ENCODE measurements at places on chromosomes 4 and X.

GRCh38 chr4:3524349-3524748, 7.9 kb downstream of the LRPAP1 start:
- DNase-seq, result no peak

DNA sequence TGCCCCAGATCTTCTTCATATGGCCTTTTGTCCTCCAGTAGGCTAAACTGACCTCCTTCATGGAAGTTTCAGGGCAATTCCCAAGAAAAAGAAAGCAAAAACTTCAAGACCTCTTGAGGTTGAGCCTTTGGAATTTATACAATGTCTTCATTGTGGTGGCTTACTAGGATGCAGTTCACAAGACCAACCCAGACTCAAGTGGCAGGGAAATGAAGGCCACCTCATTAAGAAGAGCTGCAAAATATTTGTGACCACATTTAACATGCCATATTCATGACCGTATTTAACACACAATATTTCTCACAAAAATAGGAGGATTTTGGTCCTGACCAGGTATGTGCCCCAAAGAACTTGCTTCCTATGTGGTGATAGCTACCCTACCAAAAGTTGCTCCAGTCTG, 605.5 kb upstream of the PITX2 start:
- no peak for DNase-seq

DNA sequence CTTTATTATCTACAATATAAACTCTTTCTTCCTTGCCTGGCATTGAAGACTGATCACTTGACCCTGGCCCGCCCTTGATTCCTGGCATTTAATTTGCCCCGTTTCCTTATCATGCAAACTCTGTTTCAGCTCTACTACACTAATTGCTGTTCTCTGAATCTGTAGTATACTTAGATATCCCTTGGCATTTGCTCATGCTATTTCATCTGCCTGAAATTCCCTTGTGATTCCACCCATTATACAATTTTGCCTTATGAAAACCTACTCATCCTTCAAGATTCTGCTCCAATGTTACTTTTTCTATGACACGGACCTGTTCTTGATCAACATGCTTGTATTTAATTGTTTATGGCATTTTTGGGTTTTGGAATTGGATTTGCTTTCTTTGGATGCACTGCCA, 459.9 kb upstream of the AMOT start:
- DNase-seq, result no peak

GRCh38 chr4:84470204-84470785, 28.8 kb downstream of the NKX6-1 start:
- no peak for DNase-seq

DNA sequence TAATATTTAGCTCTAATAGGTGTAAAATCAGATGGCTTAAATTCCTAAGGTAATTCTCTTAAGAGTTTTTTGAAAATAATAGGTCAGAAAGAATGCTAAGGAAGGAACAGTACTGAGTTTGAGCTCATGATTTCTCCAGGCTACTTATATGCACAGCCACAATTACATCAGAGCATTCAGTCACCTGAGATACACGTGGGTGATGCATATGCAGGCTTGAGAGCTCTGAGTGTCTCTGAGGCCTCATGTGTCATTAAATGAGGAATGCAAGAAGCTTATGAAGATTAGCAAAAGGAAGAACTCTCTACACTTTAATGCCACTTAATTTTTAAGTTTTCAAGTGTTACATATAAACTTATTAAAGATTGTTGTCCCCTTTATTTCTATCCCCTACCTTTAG, 124.0 kb upstream of the STIM2 start:
- DNase-seq, result no peak

GRCh38 chrX:38856670-38857265, 55.5 kb downstream of the MID1IP1 start:
- DNase-seq, result no peak

- DNase-seq, result no peak
Measured at GRCh38 chrX:115913575-115913974, 257.0 kb upstream of the AGTR2 start.

DNA sequence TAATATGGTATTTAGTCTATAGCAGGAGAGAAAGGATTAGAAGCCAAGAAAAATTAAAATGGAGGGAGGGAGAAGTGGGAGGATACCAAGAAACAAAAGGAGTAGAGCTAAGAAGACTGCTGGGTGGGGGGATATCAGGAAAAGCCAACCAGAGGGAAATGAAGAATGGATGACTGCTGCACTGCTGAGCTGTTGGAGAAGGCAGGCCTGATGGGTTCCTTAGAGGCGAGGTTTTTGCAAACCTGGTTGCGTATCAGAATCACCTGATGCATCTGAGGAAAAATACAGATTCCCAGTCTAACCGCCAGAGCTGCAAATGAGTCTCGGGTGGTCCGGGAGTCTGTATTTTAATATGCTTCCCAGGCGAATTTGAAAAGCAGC, 1.5 kb downstream of the PGRMC1 start:
- no peak for DNase-seq

GRCh38 chr4:165418073-165418472, 39.3 kb downstream of the CPE start:
- no peak for DNase-seq

- DNase-seq, result peak; percentile 37
Measured at GRCh38 chr4:71184195-71184781, 154.5 kb upstream of the SLC4A4 start.

DNA sequence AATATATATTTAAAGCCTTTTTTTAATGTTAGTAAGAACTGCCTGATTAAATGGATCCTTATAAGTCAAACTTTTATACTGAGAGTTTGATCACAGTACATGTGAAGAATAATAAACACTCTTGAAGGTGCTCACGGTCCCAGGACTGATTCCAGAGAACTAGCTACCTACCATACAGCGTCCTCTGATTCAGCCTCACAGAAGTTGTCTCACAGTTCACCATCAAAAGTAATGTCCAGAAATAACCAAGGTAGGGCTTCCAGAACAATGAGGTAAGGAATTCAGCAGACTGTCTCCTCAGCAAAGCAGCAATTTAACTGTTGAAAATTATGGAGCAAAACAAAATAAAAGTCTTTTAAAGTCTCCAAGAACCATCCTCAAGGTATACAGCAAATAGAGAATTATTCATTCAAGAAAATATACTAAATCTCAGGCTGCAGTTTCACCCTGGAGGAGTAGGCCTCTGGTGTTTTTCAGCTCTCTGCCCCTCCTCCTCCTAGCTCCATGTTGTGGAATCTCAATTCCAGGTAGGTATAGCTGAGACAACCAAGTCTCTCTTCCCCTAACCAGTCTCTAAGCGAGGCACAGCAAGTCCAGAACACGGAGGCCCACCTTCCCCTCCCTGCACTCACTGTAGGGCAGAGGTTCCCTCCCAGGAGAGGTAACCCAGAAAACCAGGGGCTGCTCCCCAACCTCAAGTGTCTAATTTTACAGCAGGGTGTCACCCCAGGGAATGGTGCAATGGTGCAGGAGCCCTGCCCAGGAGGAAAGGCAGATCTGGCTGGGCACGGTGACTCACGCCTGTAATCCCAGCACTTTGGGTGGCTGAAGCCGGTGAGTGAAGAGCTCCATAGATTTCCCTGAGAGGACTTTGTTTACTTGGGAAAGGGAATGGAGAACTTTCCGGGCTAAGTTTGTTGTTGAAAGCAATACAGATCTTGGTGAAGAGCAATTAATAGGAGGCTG, 28.6 kb downstream of the FAM241A start:
- peak; percentile 40 for DNase-seq

GRCh38 chr4:160848901-160849760, 1314.7 kb downstream of the FSTL5 start:
- peak; percentile 21 for DNase-seq

DNA sequence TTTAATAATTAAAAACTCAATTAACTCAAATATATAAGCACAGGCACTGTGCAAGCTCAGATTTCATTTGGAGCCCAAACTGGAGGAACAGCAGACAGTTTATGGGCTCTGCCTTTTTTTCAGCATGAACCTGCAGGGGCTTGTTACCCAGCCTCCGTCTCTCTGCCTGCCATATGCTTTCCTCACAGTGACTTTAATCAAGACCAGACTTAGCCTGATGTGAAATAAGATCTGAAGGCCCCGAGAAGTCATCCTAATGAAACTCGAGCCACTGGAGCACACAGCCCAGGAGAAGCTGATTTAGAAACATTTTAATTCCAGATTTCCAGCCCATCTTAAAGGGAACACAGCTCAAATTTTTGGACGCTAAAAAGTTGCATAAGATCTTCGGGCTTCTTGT, 55.6 kb downstream of the SPATA18 start:
- DNase-seq, result no peak

- no peak for DNase-seq
Measured at GRCh38 chr4:76954489-76954888, 4.9 kb downstream of the SEPTIN11 start.

- no peak for DNase-seq
Measured at GRCh38 chr4:29549342-29549741, 1170.8 kb upstream of the PCDH7 start.

- no peak for DNase-seq
Measured at GRCh38 chr4:115274545-115274944, 161.1 kb upstream of the NDST4 start.

- DNase-seq, result no peak
Measured at GRCh38 chr4:89173336-89174090, 62.2 kb downstream of the TIGD2 start.

DNA sequence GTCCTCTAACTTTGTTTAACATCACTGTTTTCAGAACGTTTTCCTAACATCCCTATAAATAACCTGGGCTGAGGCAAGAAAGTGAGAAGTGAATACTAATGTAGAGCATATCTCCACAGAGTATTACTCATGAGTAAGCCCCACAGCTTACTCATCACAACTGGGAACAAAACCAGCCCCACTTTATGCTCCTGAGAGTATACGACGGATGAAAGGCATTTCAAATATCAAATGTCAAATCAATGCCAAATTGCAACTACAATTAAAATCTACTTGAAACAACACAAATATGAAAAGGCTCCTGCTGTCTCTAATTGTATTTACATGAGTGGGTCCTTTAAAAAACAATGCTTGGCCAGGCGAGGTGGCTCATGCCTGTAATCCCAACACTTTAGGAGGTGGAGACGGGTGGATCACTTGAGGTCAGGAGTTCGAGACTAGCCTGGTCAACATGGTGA, 41.2 kb downstream of the SH3RF1 start:
- DNase-seq, result peak; percentile 7

- DNase-seq, result no peak
Measured at GRCh38 chr4:126779436-126780166, 853.2 kb upstream of the INTU start.

GRCh38 chrX:94288972-94289371, 615.0 kb downstream of the FAM133A start:
- no peak for DNase-seq

DNA sequence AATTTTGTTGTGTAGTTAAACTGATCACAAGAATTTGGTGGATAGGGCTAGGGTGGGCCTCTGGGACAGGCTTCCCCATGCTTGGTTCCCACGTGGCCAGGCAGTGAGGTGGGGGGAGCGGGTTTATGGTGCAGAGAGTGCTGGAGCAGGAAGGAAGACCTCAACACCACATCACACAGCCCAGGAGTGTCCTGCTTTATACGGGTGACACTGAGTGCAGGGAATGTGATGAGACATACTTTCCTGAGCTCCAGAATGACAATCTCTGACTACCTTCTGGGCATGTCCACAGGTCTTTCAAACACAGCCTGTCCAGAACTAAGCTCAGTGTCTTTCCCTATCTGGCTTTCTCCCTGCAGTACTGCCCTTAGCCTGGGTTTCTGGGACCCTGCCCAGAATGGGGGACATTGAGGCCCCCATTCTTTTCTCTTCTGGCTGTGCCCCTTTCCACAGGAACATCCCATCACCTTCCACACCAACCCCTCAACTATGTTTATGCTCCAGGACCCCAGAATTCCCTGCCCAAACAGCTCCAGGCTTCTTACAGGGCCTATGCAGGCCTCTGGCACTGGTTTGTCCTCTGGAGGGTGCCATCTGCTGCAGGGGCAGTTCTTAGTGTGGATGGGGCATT, 36.5 kb upstream of the RASL11B start:
- no peak for DNase-seq

DNA sequence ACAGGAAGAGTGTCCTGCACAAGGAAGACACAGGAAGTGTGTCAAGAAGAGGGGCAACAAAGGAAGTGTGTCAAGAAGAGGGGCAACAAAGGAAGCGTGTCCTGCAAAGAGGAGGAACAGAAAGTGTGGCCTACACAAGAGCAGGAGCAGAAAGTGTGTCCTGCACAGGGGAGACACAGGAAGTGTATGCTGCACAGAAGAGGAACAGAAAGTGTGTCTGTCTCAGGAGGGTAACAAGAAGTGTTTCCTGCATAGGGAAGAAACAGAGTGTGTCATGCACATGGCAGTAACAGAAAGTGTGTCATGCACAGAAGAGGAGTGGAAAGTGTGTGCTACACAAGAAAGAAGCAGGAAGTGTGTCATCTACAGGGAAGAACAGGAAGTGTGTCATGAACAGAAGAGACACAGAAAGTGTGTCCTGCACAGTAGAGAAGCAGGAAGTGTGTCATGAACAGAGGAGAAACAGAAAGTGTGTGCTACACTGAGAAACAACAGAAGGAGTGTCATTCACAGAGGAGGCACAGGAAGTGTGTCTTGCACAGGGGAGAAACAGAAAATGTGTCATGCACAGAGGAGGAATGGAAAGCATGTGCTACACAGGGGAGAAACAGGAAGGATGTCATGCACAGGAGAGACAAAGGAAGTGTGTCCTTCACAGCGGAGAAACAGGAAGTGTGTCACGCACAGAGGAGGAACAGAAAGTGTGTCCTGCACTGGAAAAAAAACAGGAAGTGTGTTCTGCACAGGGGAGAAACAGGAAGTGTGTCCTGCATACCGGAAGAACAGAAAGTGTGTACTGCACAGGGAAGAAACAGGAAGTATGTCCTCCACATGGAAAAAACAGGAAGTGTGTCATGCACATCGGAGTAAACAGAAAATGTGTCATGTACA, 526.4 kb upstream of the PRKX start:
- DNase-seq, result no peak

DNA sequence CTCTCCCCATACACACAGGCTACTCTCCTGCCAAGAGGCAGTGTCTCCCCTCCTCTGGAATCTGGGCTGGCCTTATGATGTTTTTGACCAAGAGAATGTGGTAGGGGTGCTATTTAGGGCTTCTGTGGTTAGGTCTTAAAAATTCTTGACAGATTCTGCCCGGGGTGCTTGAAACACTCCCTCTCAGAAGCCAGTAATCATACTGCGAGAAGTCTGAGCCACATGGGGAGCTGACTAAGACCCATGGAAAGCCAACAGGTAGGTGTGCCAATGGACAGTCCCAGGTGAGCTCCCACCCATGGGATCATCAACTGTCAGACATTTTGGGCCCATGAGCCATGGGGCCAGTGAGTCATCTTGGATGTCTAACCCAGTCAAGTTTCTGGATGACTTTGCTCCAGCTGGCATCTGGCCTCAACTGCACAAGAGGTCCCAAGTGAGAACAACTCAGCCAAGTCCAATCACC, 315.7 kb downstream of the FBXW7 start:
- no peak for DNase-seq

- no peak for DNase-seq
Measured at GRCh38 chrX:115894087-115894486, 276.5 kb upstream of the AGTR2 start.

GRCh38 chrX:150463566-150463965, 100.4 kb downstream of the MAMLD1 start:
- DNase-seq, result no peak

- DNase-seq, result no peak
Measured at GRCh38 chr4:17398035-17398434, 113.9 kb downstream of the QDPR start.
